ENCODE measurements at places on chromosomes 2 and 18. TPM values are rescaled to one million over a fixed set of nuclear protein-coding genes. Genes with fewer than 3 reads are reported as not detected.

ASPRV1 gene
- 9.2 TPM for total RNA-seq

DNA sequence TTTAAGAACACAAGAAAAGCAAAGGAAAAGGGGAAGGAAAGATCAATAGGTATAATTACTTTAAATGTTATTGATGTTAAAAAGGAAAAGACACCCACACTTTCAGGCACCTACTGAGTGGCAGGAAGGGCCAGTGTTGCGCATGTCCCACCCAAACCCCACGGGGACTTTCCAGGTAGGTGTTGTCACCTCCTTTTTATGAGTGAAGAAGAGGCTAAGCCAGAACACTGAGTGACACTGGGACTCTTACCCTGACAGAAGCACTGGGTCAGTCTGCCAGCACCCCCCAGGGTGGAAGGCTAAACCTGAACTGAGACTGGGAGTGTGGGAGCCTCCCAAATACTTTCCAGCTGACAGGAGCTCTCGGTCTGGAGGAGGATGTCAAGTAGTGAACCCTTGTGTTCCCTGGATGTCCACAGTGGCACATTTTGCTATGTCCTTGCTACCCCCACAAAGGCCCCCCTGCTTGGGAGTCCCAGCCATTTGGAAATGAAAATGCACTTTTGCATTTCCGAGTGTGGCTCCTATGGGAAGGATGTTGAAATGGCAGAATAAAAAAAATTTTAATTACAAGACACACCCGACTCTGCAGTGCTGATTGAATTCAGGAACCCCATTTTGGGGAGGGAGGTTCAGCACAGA lies 90.9 kb upstream of the SMAD2 start:
- H3K27ac ChIP-seq, result no peak overlapping the region
- H3K36me3 ChIP-seq, result no peaks in the 10 kb centered on the region
- no peak overlapping the region for H3K4me3 ChIP-seq

GRCh38 chr2:178819992-178820391 lies 12.8 kb upstream of the TTN start:
- DNase-seq, result no peak
- H3K27ac ChIP-seq, result no peak overlapping the region
- H3K4me3 ChIP-seq, result no peak overlapping the region
- no peaks in the 10 kb centered on the region for H3K27me3 ChIP-seq
- H3K4me1 ChIP-seq, result no peaks in the 10 kb centered on the region

MLPH gene
- total RNA-seq, result 7.4 TPM

DNA sequence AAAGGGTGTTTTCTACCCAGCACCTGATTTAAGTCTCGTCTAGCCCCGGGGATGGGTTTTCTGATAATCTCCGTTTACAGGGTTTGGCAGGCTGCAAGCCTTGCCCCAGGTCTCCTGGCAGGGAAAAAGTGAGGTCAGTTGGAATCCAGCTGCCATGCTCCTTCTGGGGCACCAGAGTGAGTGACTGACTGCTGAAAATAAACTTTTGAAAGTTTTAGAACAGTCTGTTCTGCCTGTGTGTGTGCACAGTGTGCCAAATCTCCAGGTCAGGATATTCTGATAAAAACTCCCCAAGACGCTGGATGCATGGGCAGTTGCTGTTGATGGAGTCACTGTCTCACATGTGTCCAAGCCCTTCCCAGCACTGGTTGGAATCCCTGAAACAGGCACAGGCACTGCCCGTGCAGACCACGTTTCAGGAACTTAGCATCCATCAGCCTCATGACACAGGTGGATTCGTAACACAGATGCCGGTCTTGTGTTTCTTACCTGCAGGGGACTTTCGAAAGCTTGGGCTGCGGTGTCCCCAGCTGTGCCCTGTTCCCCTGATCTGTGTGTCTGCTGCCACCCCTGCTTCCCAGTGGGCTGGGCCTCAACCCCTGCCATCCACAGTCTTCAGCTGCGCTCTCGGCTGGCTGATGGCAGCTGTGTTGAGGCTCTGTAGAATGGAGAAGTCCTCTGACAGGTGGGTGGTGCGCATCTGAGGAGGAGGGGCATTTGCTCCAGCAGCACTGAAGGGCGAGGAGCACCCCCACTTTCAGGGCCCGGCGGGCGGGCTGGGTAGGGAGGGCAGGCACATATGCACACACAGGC lies 65.0 kb downstream of the SH3RF3 start:
- DNase-seq, result no peak
- H3K36me3 ChIP-seq, result no peaks in the 10 kb centered on the region
- no peak overlapping the region for H3K27ac ChIP-seq
- H3K27me3 ChIP-seq, result no peaks in the 10 kb centered on the region
- H3K4me1 ChIP-seq, result no peaks in the 10 kb centered on the region

CCDC68 gene
- total RNA-seq, result 35.7 TPM

MC5R gene
- total RNA-seq, result 0.74 TPM

DNA sequence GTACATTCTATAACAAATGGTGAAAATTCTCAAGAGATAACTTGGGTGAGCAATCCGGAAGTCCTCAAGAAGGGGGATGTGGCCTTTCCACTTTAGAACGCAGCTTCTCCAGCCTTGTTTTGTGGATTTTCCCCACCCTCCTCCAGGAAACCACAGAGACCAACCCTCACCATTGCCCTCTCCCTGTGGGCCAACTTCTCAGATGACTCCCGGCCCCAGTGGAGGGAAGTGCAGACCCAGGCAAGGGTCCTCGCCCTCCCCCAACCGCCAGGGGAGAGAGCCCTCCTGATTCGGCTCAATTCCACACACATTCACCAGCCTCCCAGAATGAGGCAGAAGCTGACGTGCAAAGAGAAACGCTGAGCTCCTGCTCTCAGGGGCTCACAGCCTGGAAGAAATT lies 277.2 kb downstream of the EIPR1 start:
- H3K4me3 ChIP-seq, result no peak overlapping the region
- no peak overlapping the region for H3K27ac ChIP-seq
- no peaks in the 10 kb centered on the region for H3K4me1 ChIP-seq
- no peaks in the 10 kb centered on the region for H3K27me3 ChIP-seq

DNA sequence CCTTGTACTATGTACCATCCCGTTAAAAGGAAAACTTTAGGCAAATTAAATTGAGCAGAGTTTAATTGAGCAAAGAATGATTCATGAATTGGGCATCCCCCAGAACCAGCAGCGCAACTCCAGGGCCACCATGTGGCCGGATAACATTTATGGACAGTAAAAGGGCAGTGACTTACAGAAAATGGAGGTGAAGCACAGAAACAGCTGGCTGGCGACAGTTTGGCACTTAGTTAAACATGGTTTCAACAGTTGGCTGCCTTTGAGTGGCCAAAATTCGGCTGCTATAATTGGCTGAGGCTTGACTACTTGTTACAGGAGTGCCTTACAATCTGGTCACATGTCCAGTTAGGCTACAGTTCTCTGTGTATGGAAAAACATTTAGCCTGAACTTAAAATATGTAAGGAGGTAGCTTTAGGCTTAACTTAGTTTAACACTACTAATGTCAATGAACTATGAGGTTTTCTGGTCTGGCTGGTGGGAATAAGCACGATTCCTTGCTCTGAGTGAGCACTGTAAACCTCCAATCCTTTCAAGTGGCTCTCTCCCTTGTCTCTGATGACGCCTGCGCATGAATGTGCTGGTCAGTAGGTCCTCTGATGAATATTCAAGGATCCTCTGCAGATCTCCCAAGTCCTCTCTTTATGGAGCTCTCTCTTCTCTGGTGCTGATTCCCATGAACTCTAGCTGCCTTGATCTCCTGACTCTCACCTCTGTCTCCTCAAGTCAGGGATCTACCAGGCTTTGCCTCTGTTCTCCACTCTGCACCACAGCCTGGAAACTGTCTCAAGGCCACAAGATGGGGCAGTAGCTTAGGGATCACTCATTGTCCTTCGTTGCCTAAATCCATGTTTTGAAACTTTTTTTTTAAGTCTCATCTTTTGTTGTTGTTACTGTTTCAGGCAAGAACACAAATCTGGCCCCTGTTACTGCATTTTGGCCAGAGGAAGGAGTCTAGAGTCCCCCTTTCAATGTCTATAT lies 24.4 kb upstream of the RAB31 start:
- H3K4me3 ChIP-seq, result no peak overlapping the region
- peaks cover 15% of the 10 kb centered on the region for H3K4me1 ChIP-seq
- H3K27me3 ChIP-seq, result no peaks in the 10 kb centered on the region
- H3K27ac ChIP-seq, result no peak overlapping the region
- H3K36me3 ChIP-seq, result no peaks in the 10 kb centered on the region

FOXI3 gene
- 2.3 TPM for total RNA-seq

MAP4K4 gene
- 194 TPM for total RNA-seq

DNA sequence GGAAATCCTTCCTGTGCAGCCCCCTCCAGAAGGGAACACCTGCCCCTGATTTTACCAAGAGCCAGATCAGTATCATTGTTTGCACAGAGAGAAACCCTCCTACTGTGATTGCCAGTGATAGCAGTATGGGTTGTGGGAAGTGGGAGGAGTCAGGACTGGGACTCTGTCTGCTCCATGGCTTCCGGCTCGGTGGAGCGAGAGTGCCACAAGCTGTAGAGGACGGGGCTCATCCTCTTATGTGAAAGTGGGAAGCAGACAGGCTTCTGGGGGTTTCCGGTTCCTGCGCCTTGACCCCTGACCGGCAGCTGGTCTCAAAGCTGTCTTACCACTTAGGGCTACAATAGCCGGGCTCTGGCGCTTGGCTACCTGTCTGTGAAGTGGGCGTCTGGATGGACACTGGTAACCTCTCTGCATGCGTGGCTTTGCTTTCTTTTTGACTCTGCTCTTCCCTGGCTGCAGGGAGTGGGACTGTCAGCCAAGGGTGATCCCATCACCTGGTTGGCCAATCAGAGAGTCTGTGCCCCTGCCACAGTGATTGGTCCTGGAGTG lies 79.7 kb downstream of the BCL2L11 start:
- H3K36me3 ChIP-seq, result no peaks in the 10 kb centered on the region
- H3K4me1 ChIP-seq, result no peaks in the 10 kb centered on the region
- no peak for DNase-seq

CFAP65 gene
- 23.7 TPM for total RNA-seq

DNA sequence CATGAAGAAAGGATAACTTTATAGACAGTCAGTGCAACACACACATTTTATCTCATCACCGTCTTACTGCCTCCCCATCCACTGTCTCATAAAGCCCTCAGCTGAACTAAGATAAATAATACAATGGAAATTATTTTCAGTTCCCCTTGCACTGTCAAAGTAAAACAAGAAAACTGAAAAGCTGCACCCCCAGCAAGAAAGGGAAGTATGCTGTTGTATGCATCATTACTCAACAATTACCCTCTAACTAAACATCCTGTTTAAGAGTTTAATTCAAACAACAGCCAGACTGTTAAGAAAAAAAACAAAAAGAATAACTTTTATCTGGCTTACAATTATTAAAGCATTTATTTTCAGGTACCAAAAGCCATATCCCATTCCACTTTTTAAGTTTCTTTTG lies 25.0 kb downstream of the MPPE1 start:
- no peak for DNase-seq
- no peak overlapping the region for H3K4me3 ChIP-seq
- no peak overlapping the region for H3K27ac ChIP-seq
- H3K36me3 ChIP-seq, result no peaks in the 10 kb centered on the region

CHRND gene
- 0.56 TPM for total RNA-seq

GRCh38 chr2:1730015-1730927 lies 14.0 kb downstream of the PXDN start:
- H3K36me3 ChIP-seq, result no peaks in the 10 kb centered on the region
- H3K4me3 ChIP-seq, result no peak overlapping the region
- H3K27me3 ChIP-seq, result no peaks in the 10 kb centered on the region
- no peak for DNase-seq
- H3K4me1 ChIP-seq, result peaks cover 11% of the 10 kb centered on the region

- no peak overlapping the region for H3K27ac ChIP-seq
- no peaks in the 10 kb centered on the region for H3K36me3 ChIP-seq
- H3K4me3 ChIP-seq, result no peak overlapping the region
Observed at GRCh38 chr2:196233805-196234475, 62.6 kb upstream of the STK17B start.

GRCh38 chr18:49111191-49111988 lies 160.6 kb upstream of the SMAD7 start:
- H3K4me1 ChIP-seq, result no peaks in the 10 kb centered on the region
- no peak for DNase-seq
- no peaks in the 10 kb centered on the region for H3K36me3 ChIP-seq
- no peaks in the 10 kb centered on the region for H3K27me3 ChIP-seq
- no peak overlapping the region for H3K4me3 ChIP-seq

COL6A3 gene
- total RNA-seq, result 35.1 TPM

DNA sequence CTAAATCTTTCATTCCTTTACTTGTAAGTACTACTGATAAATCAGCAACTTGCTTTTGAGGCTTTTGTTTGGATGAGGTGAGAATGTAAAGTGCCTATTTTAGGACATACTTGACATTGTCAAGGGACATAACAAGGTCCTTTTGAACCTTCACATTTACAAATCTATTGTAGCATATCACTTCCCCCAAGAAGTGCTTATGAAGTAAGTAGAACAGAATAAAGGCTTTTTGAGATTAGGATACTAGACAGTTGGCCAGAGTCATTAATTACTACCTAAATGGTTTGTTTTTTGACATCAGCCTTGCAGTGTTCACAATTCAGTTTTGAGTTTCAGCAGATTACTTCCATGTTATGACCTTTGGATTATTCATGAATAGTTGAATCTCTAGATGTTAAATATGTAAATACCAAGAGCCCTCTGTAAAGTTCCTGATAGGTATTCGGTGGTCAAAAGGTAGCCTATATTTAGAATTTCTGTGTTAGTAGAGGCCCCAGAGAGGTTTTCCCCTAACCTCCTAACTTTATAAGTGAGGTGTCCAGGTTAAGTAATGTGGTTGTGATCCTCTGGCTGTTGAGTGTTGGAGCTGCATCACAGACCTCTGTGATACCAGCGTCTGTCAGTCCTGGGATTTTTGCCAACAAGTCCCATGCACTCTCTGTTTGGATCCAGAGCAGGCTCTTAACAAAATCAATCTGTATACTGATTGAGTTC lies 67.2 kb downstream of the LCLAT1 start:
- H3K36me3 ChIP-seq, result no peaks in the 10 kb centered on the region
- H3K4me3 ChIP-seq, result no peak overlapping the region
- DNase-seq, result no peak
- H3K27ac ChIP-seq, result no peak overlapping the region

Measured in testis (tissue), 5 donors.